ENCODE measurements at places on chromosomes 7 and 10.

GRCh38 chr10:4326647-4327046 is 499.4 kb upstream of the AKR1E2 start:
- no peaks in the 10 kb centered on the region for H3K27me3 ChIP-seq
- H3K4me3 ChIP-seq = no peak overlapping the region
- H3K27ac ChIP-seq = no peak overlapping the region
- H3K4me1 ChIP-seq = no peaks in the 10 kb centered on the region

GRCh38 chr7:45700556-45700955 is 126.4 kb downstream of the ADCY1 start:
- H3K27me3 ChIP-seq = peaks cover 15% of the 10 kb centered on the region
- H3K4me3 ChIP-seq = no peak overlapping the region
- DNase-seq = no peak
- H3K36me3 ChIP-seq = no peaks in the 10 kb centered on the region
- no peaks in the 10 kb centered on the region for H3K4me1 ChIP-seq
- H3K27ac ChIP-seq = no peak overlapping the region

DNA sequence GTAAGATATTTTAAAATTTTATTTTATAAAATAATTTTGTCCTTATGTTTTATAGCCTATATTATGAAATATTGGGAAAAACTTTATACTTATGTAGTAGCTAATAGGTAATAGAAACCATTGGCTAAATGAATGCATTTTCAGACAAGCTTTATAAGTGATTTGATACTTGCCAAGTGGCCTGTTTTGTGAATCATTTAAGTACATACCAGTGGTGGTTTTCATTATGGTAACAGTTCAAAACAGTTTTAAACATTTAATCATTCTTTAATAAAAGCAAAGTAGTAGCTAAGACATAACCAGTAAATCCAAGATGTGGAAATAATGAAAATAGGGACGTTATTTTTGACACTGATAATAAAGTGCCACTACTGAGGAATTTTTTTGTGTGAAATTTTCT is 182.2 kb downstream of the PHF14 start:
- peaks cover 6% of the 10 kb centered on the region for H3K36me3 ChIP-seq
- no peak overlapping the region for H3K4me3 ChIP-seq
- no peaks in the 10 kb centered on the region for H3K4me1 ChIP-seq
- no peaks in the 10 kb centered on the region for H3K27me3 ChIP-seq
- no peak overlapping the region for H3K27ac ChIP-seq

GRCh38 chr10:37222046-37222445 is 96.6 kb downstream of the ANKRD30A start:
- H3K27me3 ChIP-seq = no peaks in the 10 kb centered on the region
- no peak for DNase-seq
- H3K27ac ChIP-seq = no peak overlapping the region
- H3K36me3 ChIP-seq = no peaks in the 10 kb centered on the region

- H3K27ac ChIP-seq = no peak overlapping the region
- H3K36me3 ChIP-seq = peaks cover 9% of the 10 kb centered on the region
- H3K4me3 ChIP-seq = no peak overlapping the region
- no peak for DNase-seq
Observed at GRCh38 chr7:7705318-7705717, 13.1 kb downstream of the RPA3 start.

DNA sequence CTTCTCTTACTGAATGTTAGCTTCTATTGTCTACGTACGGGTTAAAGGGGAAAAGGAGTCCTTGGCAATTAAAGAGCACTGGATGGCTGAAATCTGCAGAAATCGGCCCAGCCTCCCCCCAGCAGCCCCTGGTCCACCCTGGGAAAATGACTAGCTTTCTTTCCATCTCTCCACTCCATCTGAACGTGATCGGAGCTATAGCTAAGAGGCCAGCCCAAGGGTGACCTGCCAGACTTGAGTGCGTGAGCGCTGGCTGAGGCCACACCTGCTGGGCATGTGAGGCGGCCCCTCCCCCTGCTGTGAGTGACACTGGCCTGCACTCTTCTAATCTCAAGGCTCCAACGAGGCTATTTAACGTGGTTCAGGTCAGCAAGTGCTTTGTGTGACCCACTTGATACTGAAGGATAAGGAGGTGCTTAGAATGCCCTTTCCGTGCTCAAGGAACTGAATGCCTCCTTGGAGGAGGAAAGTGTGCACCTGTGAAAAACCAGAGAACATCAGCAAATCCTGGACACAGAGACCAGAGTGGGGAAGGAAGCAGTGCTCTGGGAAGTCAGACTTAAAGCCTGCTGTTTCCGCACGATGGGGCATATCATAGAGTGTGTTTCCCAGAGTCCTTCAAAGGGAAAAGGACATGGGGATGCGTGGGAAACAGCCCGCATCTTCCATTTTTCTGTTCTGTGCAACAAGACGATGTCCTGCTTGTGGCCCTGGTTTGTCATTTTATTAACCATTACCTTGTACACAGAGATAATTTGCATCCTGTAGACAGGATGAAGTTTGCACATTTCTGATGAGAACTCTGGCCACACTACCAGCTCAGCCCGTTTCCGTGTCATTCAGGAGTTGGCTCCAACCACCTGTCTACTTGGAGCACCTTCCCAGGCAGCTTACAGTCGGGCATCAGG is 12.5 kb upstream of the MNX1 start:
- H3K36me3 ChIP-seq = no peaks in the 10 kb centered on the region
- H3K4me3 ChIP-seq = no peak overlapping the region
- peaks cover 16% of the 10 kb centered on the region for H3K4me1 ChIP-seq
- peaks cover 72% of the 10 kb centered on the region for H3K27me3 ChIP-seq
- peak overlapping the region; percentile 80 for H3K27ac ChIP-seq

GRCh38 chr7:146728611-146729010 is 612.0 kb downstream of the CNTNAP2 start:
- no peaks in the 10 kb centered on the region for H3K27me3 ChIP-seq
- no peak overlapping the region for H3K27ac ChIP-seq
- H3K4me3 ChIP-seq = no peak overlapping the region
- no peaks in the 10 kb centered on the region for H3K4me1 ChIP-seq
- no peaks in the 10 kb centered on the region for H3K36me3 ChIP-seq

- no peaks in the 10 kb centered on the region for H3K27me3 ChIP-seq
- peak overlapping the region; percentile 95 for H3K27ac ChIP-seq
- peaks cover 9% of the 10 kb centered on the region for H3K36me3 ChIP-seq
Observed at GRCh38 chr10:22319547-22319979, 1.3 kb upstream of the BMI1 start.

GRCh38 chr10:4141471-4141870 is 356.5 kb upstream of the KLF6 start:
- no peak for DNase-seq
- no peak overlapping the region for H3K27ac ChIP-seq
- H3K27me3 ChIP-seq = no peaks in the 10 kb centered on the region
- H3K36me3 ChIP-seq = peaks cover 10% of the 10 kb centered on the region
- no peak overlapping the region for H3K4me3 ChIP-seq
- H3K4me1 ChIP-seq = peaks cover 7% of the 10 kb centered on the region

DNA sequence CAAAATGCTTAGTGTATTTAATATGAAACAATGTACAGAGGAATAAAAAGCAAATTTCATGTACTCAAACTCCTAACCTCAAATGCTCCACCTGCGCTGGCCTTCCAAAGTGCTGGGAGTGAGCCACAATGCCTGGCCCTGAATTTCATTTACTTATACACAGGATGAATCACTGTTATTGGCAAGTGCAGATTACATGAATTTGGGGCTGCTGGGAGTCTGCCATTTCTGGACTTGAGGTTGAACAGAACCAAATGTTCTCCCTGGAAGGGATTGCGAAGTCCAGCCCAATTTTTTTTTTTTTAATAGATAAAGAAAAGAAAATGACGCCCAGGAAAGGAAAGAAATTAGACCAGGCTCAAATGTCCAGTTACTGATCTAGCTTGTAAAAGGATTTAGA is 6.8 kb upstream of the CSTF2T start:
- peaks cover 3% of the 10 kb centered on the region for H3K27me3 ChIP-seq
- H3K4me3 ChIP-seq = no peak overlapping the region
- no peak overlapping the region for H3K27ac ChIP-seq
- no peaks in the 10 kb centered on the region for H3K36me3 ChIP-seq

- no peak for DNase-seq
- H3K27me3 ChIP-seq = no peaks in the 10 kb centered on the region
- no peak overlapping the region for H3K4me3 ChIP-seq
- no peaks in the 10 kb centered on the region for H3K36me3 ChIP-seq
Observed at GRCh38 chr7:84469034-84469433, 274.4 kb upstream of the SEMA3A start.

DNA sequence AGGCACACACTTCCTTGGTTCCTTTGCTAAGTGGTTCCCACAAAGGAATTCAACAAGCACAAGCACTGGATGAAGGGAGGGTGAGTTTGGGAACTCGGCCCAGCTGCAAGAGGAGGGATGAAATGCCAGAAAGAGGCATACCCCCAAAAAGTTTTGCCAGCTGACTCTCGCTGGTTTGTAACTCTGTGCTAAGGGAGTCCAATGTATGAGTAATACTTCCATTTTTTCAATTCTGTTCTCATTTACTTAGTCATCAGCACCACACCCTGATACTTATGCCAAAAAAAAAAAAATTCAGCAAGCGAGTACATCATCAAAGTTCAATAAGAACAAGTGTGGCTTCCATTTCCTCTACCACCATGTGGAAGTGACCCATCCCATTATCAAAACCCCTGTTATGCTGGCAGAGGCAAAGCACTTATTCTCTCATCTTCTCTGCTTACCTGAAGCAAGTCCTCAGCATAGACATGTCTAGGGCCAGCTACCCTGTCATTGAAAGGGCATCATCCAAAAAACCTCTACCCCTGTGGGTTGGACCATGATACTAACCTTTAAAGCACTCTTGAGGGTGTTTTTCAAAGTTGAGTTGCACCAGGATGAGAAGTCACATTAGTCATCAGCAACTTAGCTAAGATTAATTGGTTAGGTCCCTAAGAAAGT is 6.9 kb upstream of the HYCC1 start:
- H3K4me1 ChIP-seq = peaks cover 60% of the 10 kb centered on the region
- H3K4me3 ChIP-seq = peak overlapping the region; percentile 2
- no peaks in the 10 kb centered on the region for H3K27me3 ChIP-seq

DNA sequence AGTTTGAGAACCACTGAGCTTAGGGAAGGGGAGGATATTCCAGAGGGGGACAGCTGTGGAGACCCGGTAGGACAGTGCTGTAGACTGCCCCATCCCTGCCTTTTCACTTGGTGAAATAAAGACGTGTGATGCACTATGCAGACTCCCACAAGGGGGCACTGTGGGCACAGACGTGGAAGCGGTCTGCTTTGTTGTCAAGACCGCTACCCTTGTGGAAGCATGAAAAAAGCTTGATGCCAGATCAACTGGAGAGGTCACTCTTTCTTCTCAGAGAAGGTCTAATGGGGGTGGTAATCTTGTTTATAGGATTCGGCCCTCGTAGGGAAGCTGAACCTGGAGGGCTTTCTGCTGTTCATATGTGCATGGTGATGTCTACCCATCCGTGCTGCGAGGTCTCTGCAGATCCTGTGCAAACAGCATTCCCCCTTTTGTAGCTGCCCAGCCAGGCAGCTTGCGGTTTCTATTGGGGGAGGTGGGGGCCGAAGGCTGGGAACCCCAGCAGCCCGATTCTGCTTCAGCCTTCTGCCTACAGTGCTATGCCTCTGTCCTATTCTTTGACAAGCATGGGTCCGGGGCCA is 13.7 kb downstream of the RPS24 start:
- H3K27me3 ChIP-seq = no peaks in the 10 kb centered on the region
- peaks cover 24% of the 10 kb centered on the region for H3K4me1 ChIP-seq
- peak; percentile 70 for DNase-seq
- H3K4me3 ChIP-seq = no peak overlapping the region
- no peak overlapping the region for H3K27ac ChIP-seq

DNA sequence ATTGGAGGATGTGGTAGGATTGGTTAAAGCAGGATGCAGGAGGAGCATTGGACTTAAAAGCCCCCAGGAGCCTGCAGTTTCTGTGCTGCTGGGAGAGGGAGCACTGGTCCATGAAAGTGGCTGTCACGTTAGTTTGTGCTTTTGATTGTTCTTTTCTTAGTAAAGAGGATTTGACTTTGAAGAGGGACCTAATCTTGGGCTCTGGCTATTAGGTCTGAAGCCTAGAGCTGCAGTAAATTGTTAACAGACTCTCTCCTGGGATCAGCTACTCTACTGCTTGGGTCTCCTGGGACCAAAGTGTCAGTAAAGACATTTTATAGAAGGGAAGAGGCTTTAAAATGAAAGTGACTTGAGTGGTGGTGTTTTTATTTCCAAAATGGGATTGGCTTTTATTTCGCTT is 3.7 kb downstream of the ZFYVE27 start:
- H3K27me3 ChIP-seq = no peaks in the 10 kb centered on the region
- peaks cover 45% of the 10 kb centered on the region for H3K36me3 ChIP-seq
- peak overlapping the region; percentile 35 for H3K4me3 ChIP-seq
- H3K4me1 ChIP-seq = peaks cover 72% of the 10 kb centered on the region
- H3K27ac ChIP-seq = peak overlapping the region; percentile 39

DNA sequence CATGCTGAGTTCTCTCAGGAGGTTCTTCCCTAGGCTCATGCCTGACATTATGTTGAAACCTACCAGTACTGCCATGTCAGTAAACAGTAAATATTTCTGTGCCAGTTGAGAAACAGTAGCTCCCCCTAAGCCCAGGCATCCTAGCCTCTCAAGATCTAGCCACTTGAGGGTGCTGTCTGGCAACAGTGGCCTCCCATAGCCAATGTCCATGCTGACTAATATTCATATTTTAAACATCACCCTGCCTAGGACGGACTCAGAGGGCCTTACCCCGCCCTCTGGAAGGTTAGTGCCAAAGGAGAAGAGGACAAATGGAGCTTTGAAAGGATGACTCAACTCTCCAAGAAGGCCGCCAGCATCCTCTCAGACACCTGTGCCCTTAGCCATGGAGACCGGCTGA is 7.7 kb downstream of the ACSM6 start:
- H3K4me1 ChIP-seq = no peaks in the 10 kb centered on the region
- H3K27ac ChIP-seq = no peak overlapping the region
- H3K27me3 ChIP-seq = no peaks in the 10 kb centered on the region
- no peak overlapping the region for H3K4me3 ChIP-seq
- peaks cover 5% of the 10 kb centered on the region for H3K36me3 ChIP-seq
- DNase-seq = no peak

- H3K27me3 ChIP-seq = peaks cover 14% of the 10 kb centered on the region
- H3K4me1 ChIP-seq = no peaks in the 10 kb centered on the region
- no peak for DNase-seq
- no peaks in the 10 kb centered on the region for H3K36me3 ChIP-seq
Observed at GRCh38 chr7:45686441-45687184, 112.4 kb downstream of the ADCY1 start.

GRCh38 chr10:99551158-99551557 is 18.4 kb downstream of the NKX2-3 start:
- H3K36me3 ChIP-seq = no peaks in the 10 kb centered on the region
- H3K27me3 ChIP-seq = peaks cover 70% of the 10 kb centered on the region
- no peak overlapping the region for H3K27ac ChIP-seq
- H3K4me1 ChIP-seq = no peaks in the 10 kb centered on the region

GRCh38 chr10:14779001-14779651 is 4.4 kb upstream of the FAM107B start:
- no peaks in the 10 kb centered on the region for H3K27me3 ChIP-seq
- H3K4me3 ChIP-seq = no peak overlapping the region
- H3K36me3 ChIP-seq = no peaks in the 10 kb centered on the region
- H3K4me1 ChIP-seq = peaks cover 20% of the 10 kb centered on the region

GRCh38 chr10:133324198-133324792 is 12.4 kb downstream of the CALY start:
- DNase-seq = no peak
- H3K4me1 ChIP-seq = peaks cover 19% of the 10 kb centered on the region
- H3K27me3 ChIP-seq = peaks cover 57% of the 10 kb centered on the region
- H3K4me3 ChIP-seq = no peak overlapping the region

GRCh38 chr10:7184660-7185366 is 226.0 kb downstream of the SFMBT2 start:
- peak overlapping the region; percentile 94 for H3K27ac ChIP-seq
- H3K36me3 ChIP-seq = peaks cover 85% of the 10 kb centered on the region
- peaks cover 52% of the 10 kb centered on the region for H3K4me1 ChIP-seq
- H3K4me3 ChIP-seq = peak overlapping the region; percentile 64

- no peak for DNase-seq
- peaks cover 38% of the 10 kb centered on the region for H3K27me3 ChIP-seq
- H3K4me3 ChIP-seq = no peak overlapping the region
- no peak overlapping the region for H3K27ac ChIP-seq
- peaks cover 2% of the 10 kb centered on the region for H3K36me3 ChIP-seq
Observed at GRCh38 chr10:43224321-43224720, 42.5 kb downstream of the RASGEF1A start.
